Spinal cord (tissue), 10 donors: ENCODE measurements at places on chromosomes 11 and 22. TPM values are rescaled to one million over a fixed set of nuclear protein-coding genes. Genes with fewer than 3 reads are reported as not detected.

DNA sequence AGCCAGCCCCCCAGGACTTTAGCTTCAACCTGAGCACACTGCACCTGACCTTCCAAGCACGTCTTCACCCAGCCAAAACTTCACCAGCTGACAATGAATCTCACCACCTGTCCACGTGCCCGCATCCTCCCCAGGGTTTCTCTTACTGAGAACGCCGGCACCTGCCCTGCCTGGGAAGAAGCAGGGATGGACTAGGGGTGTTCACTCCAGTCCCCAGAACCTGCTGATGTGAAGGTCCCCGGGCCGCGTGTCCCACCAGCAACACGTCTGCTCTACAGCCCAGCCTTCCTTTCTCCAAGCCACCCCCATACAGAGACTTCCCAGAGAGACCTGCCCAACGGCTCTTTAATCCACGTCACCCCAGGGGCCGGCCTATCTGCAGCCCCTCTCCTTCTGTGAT is 12.8 kb downstream of the CPT1A start:
- DNase-seq: no peak

DNA sequence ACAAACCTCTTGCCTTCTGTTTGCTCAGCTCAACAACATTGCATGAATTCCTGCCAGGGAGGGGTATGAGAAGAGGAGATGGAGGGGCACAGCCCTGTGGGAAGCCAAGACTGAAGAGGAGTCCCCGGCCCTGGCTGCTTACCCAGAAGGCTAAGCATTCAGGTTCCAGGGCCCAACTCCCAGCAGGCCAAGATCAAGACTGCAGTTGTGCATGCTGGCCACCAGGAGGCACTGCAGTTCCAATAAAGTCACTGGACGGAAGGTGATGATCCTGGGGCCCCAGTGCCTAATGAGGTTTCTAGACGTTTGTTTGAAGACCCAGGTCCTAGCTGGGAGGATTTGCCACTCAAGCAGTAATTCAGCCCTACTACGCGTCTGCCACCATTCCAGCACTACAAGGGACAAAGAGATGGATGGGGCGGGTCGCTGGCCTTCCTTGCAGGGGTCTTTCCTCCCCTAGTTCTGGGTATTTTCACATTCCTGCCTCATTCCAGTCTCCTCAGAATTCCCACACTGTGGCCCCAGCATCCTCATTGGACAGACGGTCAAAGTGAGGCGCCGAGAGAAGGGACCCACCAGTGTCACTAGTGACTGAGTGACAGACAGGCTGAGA is 23.6 kb downstream of the ALX4 start:
- DNase-seq: peak; percentile 45

- DNase-seq: no peak
These were observed 10.8 kb downstream of the TTLL12 start for GRCh38 chr22:43176090-43176489.

GRCh38 chr11:69462106-69462951 is 19.1 kb upstream of the LINC01488 start:
- DNase-seq: no peak

Gene FAU
- polyA plus RNA-seq: 603 TPM

DNA sequence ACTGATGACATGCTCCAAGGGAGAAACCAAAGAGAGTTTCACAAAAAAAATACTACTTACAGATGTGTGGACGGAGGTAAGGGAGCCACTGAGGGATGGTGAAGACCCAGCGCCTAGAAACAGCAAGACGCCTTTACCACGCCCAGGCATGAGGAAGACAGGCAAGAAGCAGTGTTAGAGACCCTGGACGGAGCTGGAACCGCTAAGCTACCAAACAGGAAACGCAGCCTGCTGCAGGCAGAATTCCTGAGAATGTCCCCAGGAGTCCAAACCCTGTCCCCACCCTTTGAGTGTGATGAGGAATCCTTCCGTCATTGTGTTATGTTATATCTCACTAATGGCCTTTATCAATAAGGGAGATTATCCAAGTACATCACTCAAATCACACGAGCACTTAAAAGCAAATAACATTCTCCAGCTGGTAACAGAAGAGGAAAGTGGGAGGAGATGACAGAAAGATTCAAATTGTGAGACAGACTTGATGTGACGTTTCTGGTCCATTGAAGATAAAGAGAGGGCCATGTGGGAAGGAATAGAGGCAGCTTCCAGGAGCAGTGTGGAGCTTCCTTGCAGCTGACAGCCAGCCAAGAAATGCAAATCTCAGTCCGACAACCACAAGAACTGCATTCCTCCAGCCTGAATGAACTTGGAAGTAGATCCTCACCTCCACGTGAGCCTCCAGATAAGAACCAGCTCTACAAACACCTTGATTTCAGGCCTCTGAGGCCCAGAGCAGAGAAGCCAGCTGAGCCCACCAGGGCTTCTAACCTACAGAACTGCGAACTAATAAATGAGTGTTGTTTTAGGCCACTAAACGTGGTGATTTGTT is 19.1 kb downstream of the FAM181B start:
- no peak for DNase-seq

- DNase-seq: no peak
These were observed 59.9 kb downstream of the PAK1 start for GRCh38 chr11:77413850-77414460.

Gene CTSF
- 80.3 TPM for polyA plus RNA-seq

DNA sequence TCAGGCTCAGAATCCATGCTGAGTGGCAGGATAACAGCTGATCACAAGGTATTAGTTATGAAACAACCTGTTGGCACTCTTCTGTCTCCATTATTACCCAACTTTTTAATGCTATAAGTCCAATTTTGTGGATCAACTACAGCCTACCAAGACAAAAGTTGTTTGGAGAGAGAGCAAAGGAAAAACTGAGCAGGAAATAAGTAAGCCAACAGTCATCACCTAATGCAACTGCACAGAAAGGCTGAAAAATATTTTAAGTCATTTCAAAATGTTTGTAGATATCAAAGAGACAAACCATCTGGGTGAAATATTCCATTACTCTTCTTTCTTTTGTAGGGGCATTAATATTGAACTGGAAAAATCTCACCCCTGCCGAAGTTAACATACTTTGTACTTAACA is 41.6 kb downstream of the FDX1 start:
- DNase-seq: no peak

Gene KRTAP5-7
- polyA plus RNA-seq: 1.4 TPM

DNA sequence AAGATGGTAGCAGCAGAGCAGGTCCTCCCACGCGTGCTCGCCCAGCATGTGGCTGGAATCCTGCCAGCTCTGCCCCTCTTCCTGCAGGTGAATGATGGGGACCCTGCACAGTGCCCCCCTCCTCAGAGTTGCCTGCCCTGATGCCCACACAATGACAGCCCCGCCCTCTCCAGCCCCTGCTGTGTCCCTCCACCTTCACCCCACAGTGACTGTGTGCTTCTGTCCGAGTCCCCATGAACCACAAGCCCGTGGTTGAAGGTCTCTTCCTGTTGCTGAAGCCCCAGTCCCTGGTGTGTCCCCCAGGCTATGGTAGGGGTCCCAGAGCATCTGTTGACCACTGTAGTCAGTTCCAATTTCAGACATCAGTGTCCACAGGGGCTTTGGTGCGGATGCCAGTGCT is 71.0 kb downstream of the BRD1 start:
- DNase-seq: no peak

DNA sequence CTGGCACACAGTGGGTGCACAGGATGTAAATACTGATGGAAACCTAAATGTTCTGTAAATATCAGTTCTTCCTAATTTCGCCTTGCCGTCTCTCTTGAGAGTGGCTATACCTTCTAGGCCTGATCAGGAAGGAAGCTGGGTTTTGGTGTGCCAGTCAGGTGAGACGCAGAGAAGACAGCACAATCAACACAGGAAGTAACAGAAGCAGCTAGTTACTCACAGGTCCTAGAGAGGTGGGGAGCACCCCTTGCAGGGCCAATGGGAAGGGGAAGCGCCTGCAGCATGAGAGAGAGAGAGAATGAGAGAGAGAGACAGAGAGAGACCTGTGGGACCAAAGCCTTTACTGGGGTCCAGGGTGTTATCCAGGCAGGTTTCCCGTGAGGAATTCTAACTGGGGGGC is 80.8 kb downstream of the FBLN1 start:
- no peak for DNase-seq

DNA sequence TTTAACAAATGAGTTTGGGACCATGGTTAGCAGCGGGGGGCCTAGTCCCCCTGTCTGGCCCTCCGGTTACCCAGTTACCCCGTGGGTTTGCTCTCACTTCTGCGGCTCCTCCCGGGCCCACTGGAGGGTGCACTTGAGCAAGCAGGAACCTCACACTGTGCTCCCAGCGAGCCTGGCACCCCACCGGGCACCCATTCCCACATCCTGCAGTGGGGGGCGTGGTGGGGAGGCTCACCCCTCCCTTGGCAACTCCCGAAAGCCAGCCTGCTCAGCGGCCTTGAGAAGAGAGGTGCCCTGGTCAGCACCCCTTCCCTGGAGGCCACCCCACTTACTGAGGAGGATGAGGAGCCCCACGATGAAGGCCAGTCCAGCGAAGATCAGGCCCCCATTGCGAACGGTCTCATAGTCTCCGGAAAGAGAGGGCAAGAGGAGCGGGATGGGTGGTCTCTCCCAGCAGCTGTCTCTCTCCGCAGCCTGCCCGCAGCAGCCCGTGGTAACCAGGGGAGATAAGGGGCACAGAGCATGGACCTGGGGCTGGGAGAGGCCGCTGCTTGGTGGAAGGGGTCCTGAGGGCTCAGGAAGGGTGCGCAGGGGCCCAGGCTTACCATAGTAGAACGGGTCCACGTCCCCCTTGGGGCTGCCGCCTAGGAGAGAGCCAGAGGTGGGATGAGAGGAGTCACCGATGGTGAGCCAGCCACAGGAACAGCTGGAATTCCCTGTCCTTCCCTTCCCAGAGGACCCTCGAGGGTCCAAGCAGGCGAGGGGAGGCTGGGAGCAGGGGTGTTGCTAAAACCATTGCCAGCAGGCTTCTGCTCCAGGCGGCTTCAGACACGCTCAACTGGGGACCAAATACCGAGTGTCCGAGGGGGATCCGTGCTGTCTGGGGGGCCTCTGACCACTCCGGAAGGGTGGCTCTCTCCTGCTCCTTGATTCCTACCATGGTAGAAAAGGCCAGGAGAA is 2.2 kb downstream of the FXYD2 start:
- no peak for DNase-seq

GRCh38 chr11:69430566-69430965 is 50.9 kb upstream of the LINC01488 start:
- no peak for DNase-seq

- no peak for DNase-seq
These were observed 348.2 kb downstream of the CADM1 start for GRCh38 chr11:115155978-115156377.
